Muscle of arm (tissue), 14 donors: ENCODE measurements at places on chromosomes 5 and 9.

DNA sequence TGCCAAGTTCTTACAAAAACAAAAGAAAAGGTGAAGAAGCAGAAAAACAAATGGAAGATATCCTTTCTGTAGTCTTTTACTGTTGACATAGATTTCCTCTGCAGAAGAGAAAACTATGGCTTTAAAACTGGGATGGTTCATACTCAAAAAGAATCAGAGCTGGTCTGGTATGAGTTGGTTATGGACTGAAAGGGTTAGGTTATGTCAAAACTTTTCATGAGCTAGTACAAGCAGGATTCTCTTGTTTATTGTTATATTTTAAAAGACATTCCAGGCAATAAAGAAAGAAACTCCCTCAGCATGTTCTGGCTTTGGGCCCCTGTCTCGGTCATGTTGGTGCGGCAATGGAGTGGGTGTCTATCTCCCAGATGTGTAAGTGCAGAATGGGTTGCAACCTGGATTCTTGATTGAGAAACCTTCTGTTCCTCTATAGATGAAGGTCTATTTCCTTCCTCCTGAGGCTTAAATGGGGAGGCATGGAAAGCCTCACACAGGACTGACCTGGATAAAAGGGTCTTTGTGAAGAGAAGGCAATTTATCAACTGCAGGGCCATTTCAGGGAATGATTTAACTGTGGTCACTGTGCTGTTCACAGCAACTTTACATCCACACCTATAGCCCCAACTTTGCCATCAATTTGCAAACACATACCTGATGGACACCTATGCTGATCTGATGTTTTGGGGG, 209.6 kb upstream of the TNC start:
- no peak for DNase-seq

DNA sequence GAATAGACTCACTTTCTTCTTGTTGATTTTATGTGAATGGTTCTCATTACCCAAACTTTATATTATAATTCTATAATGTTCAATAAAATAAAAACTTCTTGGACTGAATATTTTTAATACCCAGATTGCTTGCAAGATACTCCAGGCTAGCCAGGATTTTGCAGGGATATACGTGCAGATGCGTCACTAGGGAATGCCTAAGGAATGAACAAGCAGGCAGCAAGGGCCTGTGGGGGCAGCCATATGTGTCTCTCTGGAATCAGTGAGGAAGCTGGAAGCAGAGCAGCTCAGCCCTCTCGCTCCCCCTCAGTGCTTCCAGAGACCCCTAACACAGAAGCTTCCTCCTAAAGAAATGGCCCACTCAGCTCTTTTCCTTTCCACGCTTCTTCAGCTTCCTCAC, 457.4 kb downstream of the CCDC171 start:
- no peak for DNase-seq

GRCh38 chr5:76269932-76270610, 133.0 kb upstream of the IQGAP2 start:
- no peak for DNase-seq

DNA sequence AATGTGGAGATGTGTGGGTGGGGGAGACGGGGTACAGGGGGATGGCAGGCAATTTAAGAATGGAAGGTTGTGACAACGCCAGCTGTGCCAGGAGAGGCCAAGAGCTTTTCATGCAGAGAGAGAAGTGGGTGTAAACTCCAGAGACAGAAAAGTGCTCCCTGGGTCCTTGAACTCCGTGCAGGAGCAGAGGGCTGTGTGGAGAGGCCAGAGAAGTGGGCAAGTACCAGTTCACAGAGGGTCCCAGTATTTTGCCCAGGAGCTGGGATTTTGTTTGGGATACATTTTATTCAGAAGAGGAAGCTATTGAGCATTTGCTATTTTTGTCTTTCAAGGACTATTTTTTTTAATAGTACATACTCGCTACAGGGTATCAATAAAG, 19.5 kb upstream of the TCERG1 start:
- no peak for DNase-seq

- no peak for DNase-seq
Measured at GRCh38 chr5:127824126-127824525, 120.9 kb downstream of the CCDC192 start.

GRCh38 chr5:133818031-133818431, 150.4 kb downstream of the C5orf15 start:
- no peak for DNase-seq

DNA sequence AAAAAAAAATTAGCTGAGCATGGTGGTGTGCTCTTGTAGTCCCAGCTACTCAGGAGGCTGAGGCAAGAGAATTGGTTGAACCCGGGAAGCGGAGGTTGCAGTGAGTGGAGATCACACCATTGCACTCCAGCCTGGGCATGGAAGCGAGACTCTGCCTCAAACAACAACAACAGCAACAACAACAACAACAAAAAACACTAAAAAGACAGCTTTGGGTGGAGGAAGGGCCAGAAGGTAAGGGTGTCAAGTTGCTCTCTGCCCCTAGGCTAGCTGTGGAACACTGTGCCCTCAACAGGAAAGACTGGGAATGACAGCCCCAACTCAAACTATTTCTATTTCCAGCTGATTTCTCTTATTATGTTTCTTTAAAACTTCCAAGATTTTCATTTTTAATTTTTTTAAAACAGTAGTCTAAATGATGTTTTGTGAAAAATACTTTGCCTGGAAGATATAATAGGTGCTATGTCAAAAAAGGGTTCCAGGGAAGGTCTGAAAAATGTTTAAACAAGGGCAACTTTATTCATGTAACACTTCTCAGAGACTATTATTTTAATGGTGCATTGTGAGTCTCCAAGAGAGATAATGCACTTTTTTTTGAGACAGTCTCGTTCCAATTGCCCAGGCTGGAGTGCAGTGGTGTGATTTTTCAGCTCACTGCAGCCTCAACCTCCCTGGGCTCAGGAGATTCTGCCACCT, 29.9 kb downstream of the CLINT1 start:
- no peak for DNase-seq

DNA sequence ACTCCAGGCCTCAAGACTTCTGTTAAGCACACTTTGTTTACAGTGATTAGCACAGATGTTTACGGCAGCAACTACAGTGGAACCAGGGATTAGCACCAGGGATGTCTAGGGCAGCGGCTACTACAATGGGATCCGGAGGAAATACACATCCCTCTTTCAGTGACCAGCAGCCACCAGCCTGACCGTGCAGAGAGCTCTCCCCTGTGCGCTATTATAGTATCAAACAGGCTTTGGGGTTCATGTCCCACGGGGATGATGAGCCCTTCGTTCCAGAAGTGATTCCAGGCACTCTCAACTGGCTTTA, 21.5 kb downstream of the GFPT2 start:
- no peak for DNase-seq

GRCh38 chr5:1772634-1773033, 27.0 kb downstream of the MRPL36 start:
- no peak for DNase-seq

- DNase-seq, result no peak
Measured at GRCh38 chr5:141780240-141780951, 97.8 kb downstream of the PCDH1 start.

- DNase-seq, result no peak
Measured at GRCh38 chr9:81237565-81238231, 451.6 kb downstream of the TLE1 start.

GRCh38 chr5:124649491-124650146, 96.8 kb downstream of the ZNF608 start:
- DNase-seq, result peak; percentile 70
